T-cell (primary cell): ENCODE measurements at places on chromosomes 12 and 14.

DNA sequence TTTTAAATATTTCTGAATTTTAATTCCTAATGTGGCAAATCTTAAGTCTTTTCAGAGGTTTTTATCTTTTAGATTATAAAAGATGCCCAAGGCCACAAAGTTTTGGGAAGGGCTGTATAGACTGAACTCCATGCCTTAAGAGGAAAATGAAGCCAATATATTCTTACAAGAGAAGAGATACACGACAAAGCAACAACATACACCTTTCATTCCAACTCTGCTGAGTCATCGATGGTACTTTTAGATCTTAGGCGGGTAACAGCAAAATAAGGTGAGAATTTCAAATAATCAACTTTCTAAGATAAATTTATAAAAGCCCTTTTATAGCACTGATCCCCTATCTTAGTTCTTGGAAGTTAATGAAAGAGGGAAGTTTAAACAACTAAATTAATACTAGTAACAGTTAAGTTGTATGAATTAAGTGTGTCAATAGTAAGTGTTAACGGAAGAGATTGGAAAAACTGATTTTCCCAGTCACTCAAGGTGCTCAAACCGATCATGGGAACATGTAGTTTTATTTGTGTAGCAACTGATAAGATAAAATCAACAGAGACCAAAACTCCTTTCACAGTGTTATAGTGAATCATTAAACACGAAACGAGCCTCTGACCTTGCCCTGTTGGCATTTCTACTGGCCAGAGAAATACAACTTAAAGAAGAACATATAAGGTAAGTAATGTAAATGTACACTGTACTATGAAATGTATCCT, 18.8 kb upstream of the PIK3C2G start:
- no peaks in the 10 kb centered on the region for H3K36me3 ChIP-seq
- H3K27ac ChIP-seq, result no peak overlapping the region
- no peak for DNase-seq
- H3K4me1 ChIP-seq, result no peaks in the 10 kb centered on the region
- no peaks in the 10 kb centered on the region for H3K27me3 ChIP-seq
- H3K4me3 ChIP-seq, result no peak overlapping the region

- H3K27me3 ChIP-seq, result no peaks in the 10 kb centered on the region
- H3K27ac ChIP-seq, result no peak overlapping the region
- H3K36me3 ChIP-seq, result peaks cover 21% of the 10 kb centered on the region
- H3K4me1 ChIP-seq, result no peaks in the 10 kb centered on the region
- no peak for DNase-seq
Measured at GRCh38 chr12:113926788-113927187, 39.3 kb downstream of the RBM19 start.

GRCh38 chr12:14956024-14956891, 5.1 kb downstream of the ARHGDIB start:
- no peaks in the 10 kb centered on the region for H3K27me3 ChIP-seq
- peaks cover 50% of the 10 kb centered on the region for H3K4me1 ChIP-seq
- no peak for DNase-seq
- H3K27ac ChIP-seq, result peak overlapping the region; percentile 97

DNA sequence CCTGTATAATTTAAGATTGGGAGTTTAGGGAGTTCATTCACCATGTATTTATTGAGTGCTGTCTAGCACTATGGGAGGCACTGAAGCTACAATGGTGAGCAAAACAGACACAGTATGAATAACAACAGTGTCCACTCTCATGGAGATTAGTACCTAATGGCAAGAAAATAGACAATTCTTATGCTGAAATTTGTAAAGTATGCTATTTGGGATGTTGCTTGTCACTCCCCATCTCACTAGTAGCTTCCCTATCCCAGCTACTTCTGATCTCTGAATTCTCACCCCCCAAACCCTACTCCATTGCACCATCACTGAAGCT, 4.0 kb downstream of the GDF11 start:
- DNase-seq, result no peak
- H3K4me1 ChIP-seq, result peaks cover 8% of the 10 kb centered on the region
- H3K4me3 ChIP-seq, result no peak overlapping the region
- H3K36me3 ChIP-seq, result peaks cover 5% of the 10 kb centered on the region

DNA sequence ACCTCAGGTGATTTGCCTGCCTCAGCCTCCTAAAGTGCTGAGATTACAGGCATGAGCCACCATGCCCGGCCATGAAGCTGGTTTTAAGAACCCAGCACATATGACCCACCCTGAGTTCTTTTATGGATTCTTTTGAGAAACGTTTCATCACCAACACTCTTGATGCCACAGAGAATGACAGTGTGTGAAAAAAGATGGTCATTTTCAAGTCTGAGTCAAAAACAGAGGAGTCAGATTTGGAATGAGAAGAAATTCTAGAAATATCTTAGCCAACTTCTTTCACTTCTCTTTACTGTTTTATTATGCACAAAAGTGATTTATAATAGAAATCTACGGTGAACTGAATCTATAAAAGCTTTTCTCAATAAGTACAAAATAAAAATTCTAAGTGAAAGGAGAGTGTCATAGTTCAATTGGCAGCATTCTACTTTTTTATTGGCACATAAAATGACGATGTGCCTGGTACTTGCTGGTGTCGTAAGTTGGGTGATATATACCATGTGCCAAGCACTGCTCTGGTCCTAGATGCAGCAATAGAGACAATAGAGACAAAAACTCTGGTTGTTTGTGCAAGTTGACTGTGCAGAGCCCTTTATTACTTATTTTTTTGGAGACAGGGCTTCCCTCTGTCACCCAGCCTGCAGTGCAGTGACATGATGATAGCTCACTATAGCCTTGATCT, 33.9 kb downstream of the CCDC177 start:
- H3K4me3 ChIP-seq, result no peak overlapping the region
- H3K4me1 ChIP-seq, result no peaks in the 10 kb centered on the region
- no peaks in the 10 kb centered on the region for H3K36me3 ChIP-seq
- no peak for DNase-seq
- peaks cover 36% of the 10 kb centered on the region for H3K27me3 ChIP-seq
- no peak overlapping the region for H3K27ac ChIP-seq

DNA sequence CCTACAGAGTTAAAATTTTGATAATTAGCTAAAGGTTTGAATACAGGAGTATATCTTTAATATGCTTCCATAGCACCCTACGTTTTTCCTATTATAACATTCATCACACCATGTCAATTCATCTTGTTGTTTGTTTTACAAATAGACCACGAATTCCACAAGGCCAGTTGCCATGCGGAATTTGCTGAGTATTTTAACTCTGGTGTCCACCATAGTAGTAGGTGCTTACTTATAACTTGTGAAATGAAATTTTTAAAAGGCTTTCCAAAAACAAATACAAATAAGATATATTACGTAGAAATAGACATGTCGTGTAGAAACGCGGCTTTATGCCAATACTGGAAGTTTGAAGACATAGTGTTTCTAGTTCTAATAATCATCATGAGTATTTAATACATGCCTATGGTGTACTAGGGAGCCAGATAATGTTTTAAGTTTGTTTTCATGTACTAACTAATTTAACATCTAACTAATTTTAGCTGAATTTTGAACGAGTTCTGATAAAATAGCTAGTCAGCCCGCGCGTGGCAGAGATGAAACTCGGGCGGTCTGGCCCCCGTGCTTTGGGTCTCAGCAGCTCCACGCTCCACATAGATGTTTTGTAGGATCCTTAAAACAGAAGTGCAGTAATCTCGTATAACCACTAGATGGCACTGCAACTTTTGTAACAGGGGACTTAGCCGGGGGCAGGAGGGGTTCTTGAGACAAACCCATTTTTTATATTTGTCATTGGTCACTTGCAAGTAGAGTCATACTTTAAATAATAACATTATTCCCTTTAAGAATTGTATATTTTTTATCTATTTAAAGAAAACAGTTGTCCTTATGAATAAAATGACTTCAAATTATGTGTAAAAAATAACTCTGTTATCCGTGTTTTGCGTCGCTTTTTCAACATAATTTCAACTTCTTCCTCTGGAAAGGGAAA, 10.2 kb downstream of the CD69 start:
- H3K27me3 ChIP-seq, result no peaks in the 10 kb centered on the region
- peaks cover 32% of the 10 kb centered on the region for H3K36me3 ChIP-seq
- peaks cover 9% of the 10 kb centered on the region for H3K4me1 ChIP-seq
- peak overlapping the region; percentile 32 for H3K4me3 ChIP-seq
- H3K27ac ChIP-seq, result no peak overlapping the region

DNA sequence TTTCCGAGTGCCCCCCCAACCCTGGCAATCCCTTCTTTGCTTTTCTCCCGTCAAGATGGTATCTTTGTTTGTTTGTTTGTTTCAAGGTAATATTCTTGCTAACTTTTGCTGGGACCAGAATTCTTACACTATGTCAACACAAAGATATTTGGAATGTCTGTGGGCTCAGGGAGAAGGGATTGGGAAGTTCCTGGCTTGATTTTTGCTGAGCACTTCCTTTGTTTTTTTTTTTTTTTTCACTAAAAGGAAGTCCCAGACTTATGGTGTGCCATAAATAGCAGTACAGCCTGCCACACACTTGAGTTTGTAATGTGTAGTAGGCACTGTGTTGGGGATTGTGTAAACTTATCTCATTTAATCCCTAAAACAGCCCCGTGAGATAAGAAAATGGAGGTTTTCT, 11.2 kb upstream of the RNU6-7 start:
- no peak for DNase-seq
- H3K27me3 ChIP-seq, result no peaks in the 10 kb centered on the region
- no peak overlapping the region for H3K27ac ChIP-seq
- no peak overlapping the region for H3K4me3 ChIP-seq

- peaks cover 10% of the 10 kb centered on the region for H3K27me3 ChIP-seq
- H3K36me3 ChIP-seq, result no peaks in the 10 kb centered on the region
Measured at GRCh38 chr12:57632073-57632957, 686 bp downstream of the B4GALNT1 start.

GRCh38 chr12:54563787-54564186, 14.4 kb downstream of the PDE1B start:
- H3K36me3 ChIP-seq, result no peaks in the 10 kb centered on the region
- peaks cover 20% of the 10 kb centered on the region for H3K4me1 ChIP-seq
- no peaks in the 10 kb centered on the region for H3K27me3 ChIP-seq
- H3K4me3 ChIP-seq, result no peak overlapping the region

- no peaks in the 10 kb centered on the region for H3K27me3 ChIP-seq
- no peak for DNase-seq
- H3K27ac ChIP-seq, result no peak overlapping the region
- H3K36me3 ChIP-seq, result peaks cover 3% of the 10 kb centered on the region
Measured at GRCh38 chr12:9043766-9044165, 54.4 kb downstream of the KLRG1 start.

- H3K36me3 ChIP-seq, result peaks cover 16% of the 10 kb centered on the region
- no peaks in the 10 kb centered on the region for H3K27me3 ChIP-seq
Measured at GRCh38 chr14:105470350-105471296, 4.0 kb upstream of the CRIP2 start.

GRCh38 chr12:74401966-74402365, 135.7 kb upstream of the ATXN7L3B start:
- no peaks in the 10 kb centered on the region for H3K4me1 ChIP-seq
- no peaks in the 10 kb centered on the region for H3K36me3 ChIP-seq
- H3K27me3 ChIP-seq, result no peaks in the 10 kb centered on the region
- no peak overlapping the region for H3K4me3 ChIP-seq
- no peak for DNase-seq

DNA sequence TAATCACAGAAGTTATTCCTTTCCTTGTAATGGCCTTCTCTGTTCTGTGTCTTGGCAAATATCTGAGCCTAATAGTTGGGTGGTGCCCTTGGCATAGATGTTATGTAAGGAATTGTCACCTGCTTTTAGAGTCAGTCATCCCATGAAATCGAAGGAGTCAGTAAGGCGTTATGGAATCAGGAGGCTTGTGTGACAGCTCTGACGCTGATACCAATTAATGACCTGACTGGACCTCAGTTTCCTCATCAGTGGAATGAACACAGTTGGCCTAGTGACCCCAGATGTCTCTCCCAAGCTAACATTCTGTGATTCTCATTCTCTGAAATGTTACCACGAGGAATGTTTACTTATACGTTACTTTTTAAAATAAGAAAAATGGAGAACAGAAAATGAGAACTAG, 32.1 kb downstream of the TXNRD1 start:
- no peaks in the 10 kb centered on the region for H3K27me3 ChIP-seq
- H3K27ac ChIP-seq, result no peak overlapping the region
- H3K36me3 ChIP-seq, result no peaks in the 10 kb centered on the region

DNA sequence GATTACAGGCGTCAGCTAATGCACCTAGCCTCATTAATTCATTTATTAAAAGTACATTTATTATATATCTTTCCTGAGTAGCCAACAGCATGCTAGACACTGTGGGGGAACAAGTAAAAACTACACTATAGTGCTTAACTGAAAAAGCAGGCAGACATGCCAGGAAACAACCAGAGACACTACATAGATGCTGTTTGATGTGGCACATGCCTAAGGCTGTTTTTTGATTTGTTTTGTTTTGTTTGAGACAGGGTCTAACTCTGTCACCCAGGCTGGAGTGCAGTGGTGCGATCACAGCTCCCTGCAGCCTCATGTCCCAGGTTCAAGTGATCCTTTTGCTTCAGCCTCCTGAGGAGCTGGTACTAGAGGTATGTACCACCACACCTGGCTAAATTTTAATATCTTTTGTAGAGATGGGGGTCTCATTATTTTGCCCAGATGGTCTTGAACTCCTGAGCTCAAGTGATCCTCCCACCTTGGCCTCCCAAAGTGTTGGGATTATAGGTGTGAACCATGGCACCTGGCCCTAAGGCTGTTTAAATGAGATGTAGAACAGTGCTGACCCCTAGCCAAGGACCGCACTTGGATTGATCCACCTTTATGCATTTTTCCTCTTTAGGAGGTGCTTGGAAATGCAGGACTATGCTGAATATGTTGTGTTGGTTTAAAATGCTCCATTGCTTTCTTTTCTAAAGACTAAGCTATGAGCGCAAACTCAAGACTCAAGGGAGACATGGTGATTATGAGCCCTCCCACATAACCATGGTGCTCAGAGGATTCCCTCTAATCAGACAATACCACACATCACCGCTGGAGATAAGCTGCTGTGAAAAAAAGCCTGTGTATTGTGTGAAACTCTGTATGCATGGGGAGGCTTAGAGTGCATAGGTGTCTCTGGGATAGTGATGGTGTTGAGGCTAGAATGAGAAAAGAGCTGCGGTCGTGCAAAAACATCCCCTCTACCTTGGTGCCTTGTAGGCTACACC, 10.5 kb upstream of the C14orf93 start:
- no peak overlapping the region for H3K27ac ChIP-seq
- H3K27me3 ChIP-seq, result no peaks in the 10 kb centered on the region
- no peak for DNase-seq
- H3K36me3 ChIP-seq, result peaks cover 6% of the 10 kb centered on the region

GRCh38 chr12:58920961-58921861, 907 bp upstream of the LRIG3 start:
- no peak overlapping the region for H3K27ac ChIP-seq
- H3K36me3 ChIP-seq, result no peaks in the 10 kb centered on the region
- no peaks in the 10 kb centered on the region for H3K4me1 ChIP-seq
- no peak for DNase-seq

GRCh38 chr14:51828017-51828797, 32.2 kb upstream of the GNG2 start:
- DNase-seq, result peak; percentile 30
- peaks cover 9% of the 10 kb centered on the region for H3K4me1 ChIP-seq
- H3K36me3 ChIP-seq, result no peaks in the 10 kb centered on the region
- no peak overlapping the region for H3K27ac ChIP-seq
- no peak overlapping the region for H3K4me3 ChIP-seq

GRCh38 chr12:82383930-82384552, 25.7 kb downstream of the METTL25 start:
- H3K4me1 ChIP-seq, result no peaks in the 10 kb centered on the region
- no peak for DNase-seq
- H3K4me3 ChIP-seq, result no peak overlapping the region

- no peaks in the 10 kb centered on the region for H3K4me1 ChIP-seq
- no peak overlapping the region for H3K4me3 ChIP-seq
- no peaks in the 10 kb centered on the region for H3K27me3 ChIP-seq
- no peak for DNase-seq
- H3K36me3 ChIP-seq, result no peaks in the 10 kb centered on the region
Measured at GRCh38 chr12:112330706-112331105, 51.5 kb downstream of the HECTD4 start.
